WTC11 (cell line): ENCODE measurements at places on chromosomes 1 and 21.

GRCh38 chr21:45110873-45111624 is 36.7 kb downstream of the ADARB1 start:
- no peak for DNase-seq

DNA sequence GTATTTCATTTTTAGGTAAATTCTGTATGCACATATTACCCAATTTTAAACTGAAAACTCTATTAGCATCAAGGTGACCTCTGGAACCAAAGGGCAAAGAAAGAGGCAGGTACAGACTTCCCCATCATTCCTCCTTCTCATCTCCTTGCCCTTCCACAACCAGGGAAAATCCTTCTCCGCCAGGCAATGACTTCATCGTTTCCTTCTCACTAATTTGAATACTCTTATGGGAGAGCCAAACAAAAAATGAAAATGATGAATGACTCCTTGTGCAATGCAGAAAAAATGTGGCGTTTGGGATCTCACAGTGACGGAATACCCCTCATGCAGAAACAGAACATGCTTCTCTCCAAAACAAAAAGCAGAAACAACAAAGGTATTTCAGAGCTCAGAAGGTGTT is 83.7 kb downstream of the HLCS start:
- no peak for DNase-seq

GRCh38 chr1:10295481-10296085 is 85.2 kb downstream of the KIF1B start:
- no peak for DNase-seq

DNA sequence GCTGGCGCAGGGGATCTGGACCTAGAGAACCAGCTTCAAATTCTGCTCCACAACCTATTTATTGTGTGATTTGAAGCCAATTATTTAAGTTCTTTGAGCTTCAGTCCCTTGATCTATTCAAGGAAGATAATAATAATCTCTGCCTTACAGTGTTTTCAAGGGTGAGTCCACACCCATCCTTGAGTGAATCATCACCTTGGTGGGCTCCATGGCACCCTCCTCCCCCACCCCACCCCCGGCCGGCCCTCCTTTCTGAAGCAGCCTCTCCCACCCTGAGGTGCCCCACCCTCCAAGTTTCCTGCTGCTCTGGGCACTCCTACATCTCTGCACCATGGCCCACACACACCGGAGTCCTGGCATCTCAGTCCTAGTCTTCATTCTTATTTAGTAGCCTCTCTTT is 38.3 kb downstream of the TCP10L start:
- no peak for DNase-seq

- DNase-seq: no peak
Measured at GRCh38 chr1:214901718-214902117, 180.8 kb upstream of the KCNK2 start.

GRCh38 chr1:216710055-216710454 is 13.2 kb downstream of the ESRRG start:
- no peak for DNase-seq

DNA sequence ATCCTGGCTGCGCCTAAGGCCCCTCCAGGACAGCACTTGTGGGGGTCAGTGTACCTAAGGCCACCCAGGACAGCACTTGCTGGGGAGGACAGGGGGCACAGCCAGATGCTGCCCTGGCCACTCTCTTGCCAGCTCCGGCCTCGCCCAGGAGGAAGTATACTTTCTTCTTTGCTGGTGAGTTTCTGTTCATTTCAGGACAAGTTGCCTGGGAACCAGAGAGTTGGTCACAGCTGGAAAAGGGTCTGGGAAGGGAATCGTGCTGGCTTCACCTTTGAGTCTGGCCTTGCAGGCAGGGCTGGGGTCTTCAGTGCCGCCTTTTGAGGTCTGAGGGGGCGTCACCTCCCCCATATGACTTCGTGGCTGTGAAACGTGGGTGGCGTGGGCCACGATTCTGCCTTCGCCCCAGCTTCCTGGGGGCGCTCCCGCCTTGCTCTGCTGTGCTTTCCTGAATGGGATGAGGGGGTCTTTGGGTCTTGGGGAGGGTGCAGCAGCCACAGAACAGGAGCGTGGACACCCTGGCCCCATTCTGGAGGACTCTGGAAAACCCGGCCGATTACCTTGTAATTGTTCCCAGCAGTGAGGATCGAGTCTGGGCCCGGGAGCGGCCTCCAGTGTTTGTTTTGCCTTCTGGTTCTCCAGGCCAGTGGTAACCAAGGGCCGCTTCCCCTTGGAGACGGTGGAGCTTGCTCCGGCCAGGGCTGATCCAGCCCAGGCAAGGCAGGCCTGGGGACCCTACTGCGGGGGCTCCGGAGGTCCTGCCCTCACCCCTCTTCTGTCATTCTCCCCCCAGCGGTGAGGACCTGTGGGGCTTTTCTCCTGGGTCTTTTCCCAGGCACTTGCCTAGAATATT is 45.9 kb downstream of the SPSB1 start:
- no peak for DNase-seq
